SHP77 treated with DMSO at 0.1 percent for 48 hours (cell line): ENCODE measurements at places on chromosomes 12 and 14.

- DNase-seq: no peak
These were observed 49.2 kb upstream of the ERGIC2 start for GRCh38 chr12:29429999-29430715.

- DNase-seq: no peak
These were observed 672 bp upstream of the SCFD1 start for GRCh38 chr14:30621354-30621939.

- DNase-seq: no peak
These were observed 83.6 kb downstream of the ALX1 start for GRCh38 chr12:85363382-85364190.

- no peak for DNase-seq
These were observed 53.4 kb upstream of the MMP17 start for GRCh38 chr12:131774576-131775391.

GRCh38 chr14:65623759-65624158 lies 211.2 kb downstream of the FUT8 start:
- DNase-seq: no peak

- DNase-seq: no peak
These were observed 489.0 kb downstream of the SNAPC1 start for GRCh38 chr14:62251237-62251636.

DNA sequence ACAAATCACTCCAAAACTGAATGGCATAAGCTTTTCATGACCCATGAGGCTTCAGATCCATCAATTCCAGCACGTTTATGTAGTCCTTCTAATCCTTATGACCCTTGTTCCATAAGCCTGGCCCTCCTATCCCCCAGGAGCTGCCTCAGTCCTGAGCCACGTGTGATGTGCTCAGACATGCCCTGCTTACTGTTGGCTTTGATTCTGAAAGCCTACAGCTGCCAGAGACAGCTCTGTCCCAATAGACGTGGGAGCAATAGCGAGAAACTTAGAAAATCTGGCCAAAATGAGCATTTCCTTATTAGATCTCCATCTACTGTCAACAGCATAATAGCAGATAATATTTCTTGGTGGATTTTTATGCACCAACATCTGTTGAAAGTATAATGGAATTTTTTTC lies 33.2 kb downstream of the DUSP6 start:
- DNase-seq: no peak

GRCh38 chr14:82500222-82500621 lies 966.6 kb upstream of the SEL1L start:
- no peak for DNase-seq

DNA sequence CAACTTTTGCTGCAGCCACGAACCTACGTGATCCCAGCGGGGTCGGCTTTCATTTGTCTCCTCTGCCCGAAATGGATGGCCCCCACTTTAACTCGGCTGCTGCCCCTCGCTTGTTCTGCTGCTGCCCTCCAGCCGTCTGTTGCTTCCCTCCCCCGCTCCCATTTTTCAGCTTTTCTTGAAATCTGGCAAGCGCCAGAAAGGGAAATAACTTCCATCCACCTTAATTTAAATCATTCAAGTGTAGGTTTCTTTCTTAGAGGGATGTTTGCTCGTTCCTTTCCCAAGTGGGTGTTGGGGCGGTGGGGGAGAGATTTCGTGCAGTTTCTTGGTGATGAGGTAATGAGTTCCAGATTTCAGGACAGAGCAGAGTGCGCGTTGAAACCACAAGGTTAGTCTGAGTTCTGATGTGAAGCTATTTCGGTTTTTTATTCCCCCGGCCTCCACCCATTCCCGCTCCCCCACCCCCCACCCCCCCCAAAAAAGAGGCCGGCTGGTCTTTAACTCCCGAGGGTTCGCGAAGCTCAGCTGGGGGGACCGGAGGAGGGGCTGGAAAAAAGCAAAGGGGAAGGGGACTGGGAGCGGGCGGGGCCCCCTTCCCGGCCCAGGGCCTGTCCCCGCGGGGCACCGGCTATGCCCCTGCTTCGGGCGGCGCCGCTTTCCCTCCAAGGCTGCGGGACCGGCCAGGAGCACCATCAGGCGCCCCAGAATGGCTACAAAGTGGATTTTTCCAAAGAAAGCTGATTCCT lies 2.2 kb upstream of the ZFP36L1 start:
- no peak for DNase-seq

DNA sequence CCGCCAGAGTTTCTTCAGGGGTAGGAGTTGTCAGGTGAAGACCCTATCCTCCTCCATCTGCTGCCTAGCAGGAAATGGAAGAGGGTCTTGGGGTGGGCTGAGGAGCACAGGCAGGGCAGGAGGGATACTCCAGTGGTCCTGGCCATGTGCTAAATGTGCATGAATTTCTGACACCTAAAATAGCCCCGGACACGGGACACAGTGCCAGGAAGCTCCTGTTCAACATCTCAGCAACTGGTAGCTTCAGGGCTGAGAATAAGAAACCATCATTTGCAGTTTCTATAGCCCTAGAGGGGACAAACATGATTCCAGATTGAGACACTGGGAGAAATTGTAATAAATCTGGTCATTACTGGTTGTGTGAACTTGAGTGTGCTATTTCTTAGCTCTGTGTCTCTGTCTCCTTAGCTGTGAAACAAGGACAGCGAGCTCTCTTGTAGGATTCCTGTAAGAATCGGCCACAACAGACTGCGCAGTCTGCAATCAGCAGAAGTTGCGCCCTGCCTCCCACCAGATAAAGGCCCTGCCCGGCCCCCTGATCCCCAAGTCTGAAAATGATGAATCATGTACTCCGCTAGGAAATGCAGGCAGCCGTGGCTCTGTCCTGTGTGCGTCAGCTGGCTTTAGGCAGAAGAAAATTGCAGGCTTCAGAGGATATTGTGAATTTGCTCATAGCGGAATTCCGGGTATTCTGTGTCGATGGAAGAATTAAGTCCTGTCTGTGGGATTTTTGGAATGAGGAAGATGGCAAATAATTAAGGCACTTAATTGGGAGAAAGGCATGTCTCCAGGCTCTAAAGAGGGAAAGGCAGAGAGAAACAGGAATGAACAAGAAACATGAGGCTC lies 35.2 kb upstream of the MEG3 start:
- no peak for DNase-seq

- DNase-seq: no peak
These were observed 279.8 kb downstream of the AKAP6 start for GRCh38 chr14:32608857-32609256.

- no peak for DNase-seq
These were observed 59.0 kb upstream of the HIF1A start for GRCh38 chr14:61636291-61636690.

DNA sequence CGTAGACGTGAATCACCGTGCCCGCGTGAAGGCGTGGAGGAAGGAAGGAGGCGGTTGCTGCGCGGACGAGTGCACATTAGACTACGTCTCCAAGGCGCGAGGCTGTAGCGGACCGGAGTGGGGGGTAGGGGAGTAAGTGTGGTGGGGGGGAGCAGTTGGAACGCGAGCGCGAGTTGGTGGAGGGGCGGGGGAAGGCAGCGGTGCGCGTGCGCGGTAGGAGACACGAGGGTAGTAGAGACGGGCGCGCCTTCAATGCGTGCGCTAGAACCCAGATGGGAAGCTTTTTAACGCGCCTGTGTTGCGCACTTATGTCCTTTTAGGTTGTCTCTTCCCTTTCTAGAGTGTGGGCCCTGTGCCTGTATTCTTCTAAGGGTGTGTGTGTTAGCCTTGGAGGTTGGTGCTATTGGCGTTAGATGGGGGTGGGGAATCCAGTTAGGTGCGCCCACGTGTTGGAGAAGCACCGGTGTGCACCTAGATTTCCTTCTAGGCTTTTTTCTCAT lies 604 bp downstream of the EIF4B start:
- peak; percentile 36 for DNase-seq

GRCh38 chr12:8709124-8709830 lies 11.5 kb downstream of the RIMKLB start:
- DNase-seq: no peak

DNA sequence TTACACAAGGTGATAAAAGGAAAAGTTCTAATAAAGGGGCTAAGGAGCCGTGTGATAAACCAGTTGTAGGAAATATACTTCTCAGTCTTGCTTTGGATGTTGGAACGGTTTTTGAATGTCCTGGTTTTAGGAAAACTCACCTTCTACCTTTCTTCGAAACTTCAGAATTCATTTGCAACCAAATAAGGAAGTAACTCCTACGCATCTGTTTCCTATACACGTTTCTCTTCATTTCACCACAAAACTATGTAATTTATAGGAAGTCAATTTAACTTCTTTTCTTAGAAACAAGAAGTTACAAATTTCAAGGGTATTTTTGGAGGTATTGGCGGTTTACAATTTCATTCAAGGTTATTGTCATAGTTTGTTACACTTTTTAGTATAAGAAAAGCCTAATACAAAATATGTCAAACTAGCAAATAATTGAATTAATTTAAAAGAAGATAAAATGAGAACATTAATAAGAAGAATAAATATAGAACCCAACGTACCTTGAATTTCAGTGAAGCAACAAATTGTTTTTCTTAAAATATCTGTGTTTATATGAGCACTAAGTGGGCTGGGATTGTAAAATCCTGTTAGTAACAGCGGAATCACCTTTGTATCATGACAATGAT lies 33.2 kb upstream of the CD69 start:
- no peak for DNase-seq

- no peak for DNase-seq
These were observed 61.7 kb downstream of the RFX4 start for GRCh38 chr12:106644335-106645073.

- DNase-seq: no peak
These were observed 493.5 kb upstream of the RGS6 start for GRCh38 chr14:71438684-71439083.

DNA sequence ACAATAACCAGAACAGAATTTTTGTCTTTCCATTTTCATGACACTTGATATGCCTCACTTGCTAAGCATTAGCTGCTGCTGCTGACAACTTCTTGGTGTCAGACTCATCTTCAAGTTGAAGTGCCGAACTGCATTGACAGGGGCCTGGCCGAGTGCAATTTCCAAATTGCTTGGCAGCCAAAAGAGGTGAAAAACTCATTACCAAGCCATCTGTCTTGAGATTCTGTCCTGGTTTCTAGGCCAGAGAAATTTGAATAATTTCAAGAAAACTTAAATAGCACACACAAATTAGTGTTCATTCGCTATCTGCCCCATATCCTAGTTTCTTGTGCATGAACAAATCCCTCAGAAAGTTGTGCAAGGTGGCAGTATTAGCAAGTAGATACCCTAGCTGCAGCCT lies 165.3 kb upstream of the RASSF8 start:
- DNase-seq: no peak

- no peak for DNase-seq
These were observed 135.1 kb downstream of the TMEM30B start for GRCh38 chr14:61145903-61146481.

- no peak for DNase-seq
These were observed 512 bp upstream of the RND1 start for GRCh38 chr12:48866052-48866711.

- DNase-seq: no peak
These were observed 909.4 kb upstream of the LRFN5 start for GRCh38 chr14:40697231-40697630.

DNA sequence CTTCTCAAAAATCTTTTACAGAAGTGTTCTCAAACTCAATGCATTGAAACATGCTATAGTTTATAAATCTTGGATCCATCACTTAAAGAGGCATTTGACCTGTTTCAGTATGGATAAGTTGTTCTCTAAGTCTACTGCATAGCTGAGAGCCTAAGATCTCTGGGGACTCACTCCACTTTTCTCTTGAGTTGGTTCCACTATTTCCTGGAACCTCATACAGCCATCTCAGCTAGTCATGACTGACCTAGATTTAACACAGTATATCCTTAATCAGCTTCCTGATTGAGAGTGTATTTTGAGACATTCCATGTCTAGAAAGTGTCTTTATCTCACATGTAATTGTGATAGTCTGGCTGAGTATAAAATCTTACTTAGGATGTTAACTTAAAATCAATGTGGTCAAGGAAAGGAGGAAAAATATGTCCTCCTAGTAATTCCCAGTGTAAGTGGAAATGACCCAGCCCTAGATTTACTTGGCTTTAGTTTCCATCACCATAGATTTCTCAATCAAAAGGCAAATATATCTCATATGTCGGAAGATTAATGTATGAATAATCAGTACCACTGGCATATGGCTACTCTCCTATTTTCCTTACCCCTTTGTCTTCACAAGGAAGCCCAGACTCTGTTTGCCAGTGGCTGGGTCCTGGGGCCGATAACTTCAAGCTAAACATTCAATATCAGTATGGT lies 61.9 kb downstream of the KICS2 start:
- DNase-seq: no peak

DNA sequence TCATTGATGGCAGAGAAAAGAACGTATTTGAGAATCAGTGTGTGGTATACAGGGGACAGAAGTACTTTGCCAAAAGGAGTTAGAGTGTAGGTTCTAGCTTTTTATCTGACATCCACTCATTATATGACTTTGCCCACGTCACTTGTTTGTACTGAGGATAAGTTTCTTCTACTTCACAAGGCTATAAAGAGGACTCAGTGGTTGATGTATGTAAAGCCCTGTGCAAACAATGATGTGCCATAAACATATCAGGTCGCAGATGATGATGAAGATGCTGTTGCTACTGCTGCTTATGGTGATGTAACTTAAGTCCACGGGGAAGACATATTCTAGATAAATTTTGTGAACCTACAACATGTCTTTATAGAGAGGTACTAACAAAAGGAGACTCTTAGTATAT lies 66.3 kb downstream of the TRHDE start:
- DNase-seq: no peak

DNA sequence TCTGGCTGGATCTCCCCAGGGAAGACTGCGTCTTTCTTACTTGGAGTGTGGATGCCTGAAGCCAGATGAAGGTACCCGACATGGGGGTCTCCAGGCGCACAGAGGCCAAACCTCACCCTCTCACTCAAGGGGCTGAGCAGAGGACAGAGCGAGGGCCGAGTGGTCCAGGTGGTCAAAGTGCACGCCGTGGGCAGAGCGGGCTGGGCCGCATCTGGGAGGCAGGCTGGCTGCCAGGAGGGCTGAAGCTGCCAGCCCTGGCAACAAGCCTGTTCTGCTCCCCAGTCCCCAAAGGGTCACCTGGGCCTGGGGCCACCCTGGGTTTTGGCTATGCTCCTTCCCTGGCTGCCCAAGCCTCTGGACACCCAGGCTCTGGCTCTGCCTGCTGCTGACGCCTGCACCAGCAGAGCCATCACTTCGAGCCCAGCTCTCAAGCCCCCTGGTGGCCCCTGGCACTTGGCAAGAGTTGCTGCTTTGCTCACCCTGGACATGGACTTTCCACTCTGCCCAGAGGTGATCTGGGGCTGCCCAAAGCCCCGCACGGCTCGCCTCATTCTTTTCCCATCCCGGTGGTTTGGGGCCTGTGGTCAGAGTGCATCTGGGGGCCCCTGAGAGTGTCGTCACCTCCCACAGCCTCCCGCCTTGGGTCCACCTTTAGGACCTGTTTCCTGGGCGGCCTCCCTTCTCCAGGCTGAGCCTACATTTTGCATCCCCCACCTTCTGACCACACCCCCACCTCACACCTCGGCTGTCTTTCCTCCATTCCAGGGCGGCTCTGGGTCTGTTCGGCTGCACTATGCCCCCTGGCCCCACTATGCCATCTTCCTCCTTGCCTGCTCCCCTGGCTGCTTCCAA lies 2.8 kb downstream of the ADSS1 start:
- DNase-seq: peak; percentile 13

- DNase-seq: no peak
These were observed 193.9 kb downstream of the C12orf42 start for GRCh38 chr12:103301642-103302591.
